ENCODE measurements at places on chromosomes 4 and X. TPM values are rescaled to one million over a fixed set of nuclear protein-coding genes. Genes with fewer than 3 reads are reported as not detected.
A peak's percentile ranks its signal among the peaks of the same experiment; 100 is the strongest.

Gene ATP1B4
- not detected for polyA plus RNA-seq

Gene GAGE12J
- polyA plus RNA-seq = not detected

Gene RHOXF2
- not detected for polyA plus RNA-seq

Gene CORIN
- 0.75 TPM for polyA plus RNA-seq

DNA sequence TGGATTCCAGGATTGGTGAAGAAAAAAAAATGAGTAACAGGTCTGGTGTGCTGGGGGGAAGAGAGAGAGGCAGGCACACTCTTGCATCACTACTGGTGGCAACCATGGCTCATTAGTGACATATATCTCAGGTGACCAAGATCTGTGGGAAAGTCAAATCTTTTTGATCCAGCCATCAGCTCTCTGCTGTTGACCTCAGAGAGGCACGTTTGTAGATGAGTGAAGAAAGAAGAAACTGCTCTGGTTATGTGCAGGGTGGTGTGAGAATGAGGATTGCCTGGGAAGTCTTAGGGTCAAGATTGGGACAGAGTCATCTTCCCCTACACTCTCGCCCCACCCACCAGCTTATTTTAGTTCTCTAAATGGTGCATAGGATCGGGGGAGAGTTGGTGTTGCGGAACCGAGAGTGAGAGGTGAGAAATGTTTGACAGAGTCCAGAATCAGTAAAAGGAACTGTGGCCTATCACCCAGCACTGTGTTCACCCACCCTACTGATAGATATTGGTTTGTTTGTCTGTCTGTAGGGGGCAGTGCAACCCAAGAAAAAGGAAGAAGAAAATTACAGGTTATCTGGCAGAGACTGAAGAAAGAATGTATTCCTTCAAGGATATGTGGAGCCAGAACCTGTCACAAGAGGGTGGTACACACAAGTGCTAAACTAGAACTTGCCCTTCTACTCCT, 21.9 kb downstream of the ARMCX6 start:
- DNase-seq = peak; percentile 40

- no peak for DNase-seq
These were observed 326.3 kb upstream of the ZCCHC13 start for GRCh38 chrX:73977542-73978169.

DNA sequence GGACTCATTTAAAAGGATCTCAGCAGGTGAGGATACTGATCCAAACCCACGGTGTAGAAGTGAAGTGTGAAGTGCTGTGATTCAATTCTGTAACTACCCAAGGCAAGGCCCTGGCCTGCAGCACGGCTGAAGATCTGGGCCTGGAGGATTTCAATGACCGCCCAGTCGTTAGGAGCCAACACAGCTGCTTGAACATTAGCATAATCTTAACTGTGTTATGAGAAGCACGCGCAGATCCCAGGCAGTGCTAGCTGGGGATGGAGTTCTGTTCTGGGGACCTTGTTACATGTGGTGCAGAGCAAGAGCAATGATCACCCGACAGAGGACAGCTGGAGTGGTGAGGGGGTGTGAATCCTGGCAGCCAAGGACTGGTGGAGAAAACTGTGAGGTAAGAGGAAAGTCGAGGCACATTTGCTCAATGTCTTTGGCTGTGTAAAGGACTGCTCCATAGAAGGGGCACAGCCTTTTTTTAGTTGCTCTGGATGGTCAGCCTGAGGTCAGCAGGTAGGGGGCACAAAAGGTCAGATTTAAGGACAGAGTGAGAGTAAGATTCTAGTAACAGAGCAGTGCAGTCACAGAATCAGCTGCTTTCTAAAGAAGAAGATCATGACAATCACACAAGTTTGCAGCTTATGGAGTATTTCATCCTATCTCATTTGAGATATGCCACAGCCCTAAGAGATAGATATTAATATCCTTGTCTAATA, 181.8 kb downstream of the DCLK2 start:
- no peak for DNase-seq

- DNase-seq = no peak
These were observed 1.4 kb upstream of the ARHGAP6 start for GRCh38 chrX:11666952-11667685.

GRCh38 chr4:121189326-121190215, 25.4 kb upstream of the TNIP3 start:
- no peak for DNase-seq

- no peak for DNase-seq
These were observed 466.1 kb upstream of the GRID2 start for GRCh38 chr4:91837608-91838029.

Gene AADAT
- 4.6 TPM for polyA plus RNA-seq

- no peak for DNase-seq
These were observed 84.1 kb downstream of the BMPR1B start for GRCh38 chr4:94841864-94842221.

Gene APOOL
- polyA plus RNA-seq = 7.2 TPM

GRCh38 chrX:152658302-152658701, 20.6 kb downstream of the GABRQ start:
- no peak for DNase-seq

Gene NHSL2
- 1.3 TPM for polyA plus RNA-seq

GRCh38 chr4:128831531-128832242, 22.2 kb downstream of the JADE1 start:
- DNase-seq = peak; percentile 53

Gene RAB33A
- not detected for polyA plus RNA-seq

GRCh38 chr4:108838451-108838850, 75.6 kb upstream of the ETNPPL start:
- no peak for DNase-seq

GRCh38 chr4:44726038-44726871, at the start of gene GNPDA2:
TSS of gene GNPDA2 (minus strand) at chr4:44726556. CDS start at chr4:44722207, 4,349 bp downstream.
- DNase-seq = peak; percentile 95

DNA sequence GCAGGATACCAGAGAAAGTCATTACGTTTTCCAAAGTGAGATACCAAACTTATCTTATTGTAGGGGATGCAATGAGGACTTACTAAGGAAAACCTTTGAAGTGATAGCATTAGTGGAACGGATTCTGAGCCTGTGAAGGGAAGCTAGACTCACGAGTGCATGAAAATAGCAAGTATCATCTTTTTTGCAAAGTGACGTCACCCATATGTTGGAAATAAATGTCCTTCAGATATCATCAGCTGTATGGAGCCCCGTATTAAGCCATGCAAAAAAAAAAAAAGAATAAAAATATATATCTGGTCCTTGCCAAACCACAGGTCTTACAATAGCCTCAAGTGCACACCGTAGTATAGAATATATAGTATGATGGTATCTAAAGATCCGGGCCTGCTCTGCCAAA, 46.8 kb upstream of the ITM2A start:
- DNase-seq = no peak

Gene RAB40AL
- polyA plus RNA-seq = not detected

Gene SPANXB1
- polyA plus RNA-seq = not detected

Gene LRAT
- 0.15 TPM for polyA plus RNA-seq

Gene EXOC1L
- not detected for polyA plus RNA-seq

GRCh38 chrX:134932528-134933217, 58.1 kb upstream of the SMIM10 start:
- no peak for DNase-seq

GRCh38 chr4:75841641-75842520, 60.4 kb downstream of the PPEF2 start:
- DNase-seq = no peak

Gene KIAA1210
- polyA plus RNA-seq = not detected

DNA sequence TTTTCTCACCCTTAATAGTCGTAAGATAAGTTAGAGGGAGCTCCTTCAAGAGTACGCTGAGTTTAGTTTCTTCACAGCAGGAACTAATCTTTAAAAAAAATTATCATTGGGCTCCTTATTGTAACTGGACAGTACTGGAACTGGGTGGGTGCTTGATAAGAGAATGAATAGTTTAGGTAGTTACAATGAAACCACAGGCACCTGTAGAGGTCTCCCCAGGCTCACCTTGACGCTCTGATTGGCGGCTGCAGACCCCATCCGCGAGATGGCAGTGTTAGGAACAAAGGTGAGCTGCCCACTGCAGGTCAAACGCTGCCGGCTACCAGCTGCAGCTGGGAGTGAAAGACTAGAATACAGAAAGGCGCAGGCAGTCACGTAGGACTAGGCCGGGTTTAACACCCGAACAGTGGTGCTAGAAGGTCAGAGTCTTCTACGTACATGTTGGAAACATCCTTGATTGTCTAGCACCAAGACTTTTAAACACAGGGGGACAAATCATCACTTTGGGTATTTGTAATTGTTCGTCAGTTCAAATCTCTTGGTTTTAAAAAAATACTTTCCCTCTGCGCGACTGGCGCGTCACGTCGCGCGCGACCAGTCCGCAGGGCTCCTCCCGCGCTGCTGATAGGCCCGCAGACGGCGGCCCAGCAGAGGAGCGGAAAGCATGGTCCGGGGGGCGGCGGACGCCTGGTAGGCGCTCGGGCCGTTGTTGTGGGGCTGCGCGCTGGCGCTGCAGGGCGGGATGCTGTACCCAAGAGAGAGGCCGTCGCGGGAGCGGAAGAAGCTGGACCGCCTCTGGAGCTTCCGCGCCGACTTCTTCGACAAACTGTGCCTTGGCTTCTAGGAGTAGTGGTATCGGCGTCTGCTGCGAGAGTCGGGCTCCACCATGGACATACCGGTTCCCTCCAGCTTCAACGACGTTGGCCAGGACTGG, 45.6 kb downstream of the SMARCA5 start:
- peak; percentile 96 for DNase-seq

DNA sequence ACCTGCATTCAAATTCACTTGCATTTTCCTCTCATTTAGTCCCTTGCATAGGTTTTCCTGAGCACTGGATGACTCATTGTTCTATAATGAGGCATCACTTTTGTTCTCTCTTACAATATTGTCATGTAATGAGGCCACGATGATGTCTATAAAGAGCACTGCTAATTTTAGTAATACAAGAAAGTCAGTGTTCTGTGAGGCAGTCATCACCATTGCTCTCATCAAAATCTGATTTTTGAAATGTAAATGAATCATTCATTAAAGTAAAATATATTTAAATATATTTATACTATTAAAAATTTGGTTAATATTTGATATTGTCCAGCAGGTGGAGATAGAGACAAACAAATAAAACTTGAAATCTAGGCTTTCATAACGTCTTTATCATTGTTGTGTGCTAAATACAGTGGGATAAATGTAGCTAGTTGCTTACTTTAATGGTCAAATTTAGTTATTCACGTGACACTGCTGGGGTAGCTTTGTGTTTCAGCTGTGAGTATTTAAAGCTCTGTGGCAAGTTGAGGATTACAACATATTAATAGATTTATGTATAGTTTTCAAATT, 15.4 kb downstream of the HMGB2 start:
- no peak for DNase-seq

DNA sequence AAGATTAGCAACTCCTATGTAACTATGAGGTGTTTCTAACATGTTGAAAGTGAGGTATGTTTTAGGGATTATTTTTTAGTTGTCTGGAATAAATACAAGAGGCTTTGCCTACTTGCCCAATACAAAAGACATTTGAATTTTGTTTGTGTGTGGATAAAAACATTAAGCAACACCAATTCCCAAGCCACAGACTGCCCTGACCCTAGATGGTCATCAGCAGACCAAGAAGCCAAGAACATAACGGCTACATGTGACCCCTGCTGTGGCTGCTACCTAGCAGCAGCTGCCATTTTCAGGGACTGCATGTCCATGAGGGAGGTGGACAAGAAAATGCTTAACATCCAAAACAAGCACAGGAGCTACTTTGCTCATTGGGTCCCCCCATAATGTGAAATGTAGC, 70.5 kb upstream of the QRFPR start:
- no peak for DNase-seq

DNA sequence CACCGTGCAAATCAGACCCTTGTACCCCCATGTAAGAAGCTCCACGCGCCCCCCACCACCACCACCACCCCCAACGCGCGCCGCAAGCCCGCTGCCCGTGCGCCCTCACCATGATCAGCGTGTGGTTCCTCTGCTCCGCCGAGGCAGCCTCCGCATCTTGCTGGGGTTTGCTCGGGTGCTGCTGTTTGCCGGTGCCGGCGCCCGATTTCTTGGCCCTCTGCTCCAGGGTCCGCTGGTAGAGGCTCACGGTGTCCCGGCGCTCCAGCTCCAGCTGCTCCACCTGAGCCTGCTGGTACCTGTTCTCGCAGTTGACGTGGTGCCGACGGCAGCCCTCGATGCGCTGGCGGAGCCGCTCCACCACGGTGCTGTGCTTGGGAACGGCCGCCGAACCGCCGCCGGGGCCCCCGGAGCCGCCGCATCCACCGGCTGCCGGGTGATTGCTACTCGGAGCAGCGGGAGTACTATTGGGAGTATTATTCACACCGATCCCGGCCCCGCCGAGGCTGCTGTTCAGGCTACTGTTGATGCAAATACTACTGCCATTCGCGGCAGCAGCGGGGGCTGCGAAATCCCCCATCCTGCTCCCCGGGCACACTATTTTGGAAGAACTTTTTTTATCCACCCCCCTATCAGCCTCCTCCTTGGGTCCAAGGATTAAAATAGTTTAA, 1.1 kb downstream of the MAML3 start:
- DNase-seq = peak; percentile 89

- DNase-seq = no peak
These were observed 86.3 kb downstream of the RTL9 start for GRCh38 chrX:110444996-110445395.

- no peak for DNase-seq
These were observed 13.6 kb upstream of the CYTL1 start for GRCh38 chr4:5032813-5033212.

- no peak for DNase-seq
These were observed 39.2 kb downstream of the USP11 start for GRCh38 chrX:47272013-47272408.

- DNase-seq = no peak
These were observed 200.0 kb downstream of the PPP3CA start for GRCh38 chr4:101147283-101147682.

DNA sequence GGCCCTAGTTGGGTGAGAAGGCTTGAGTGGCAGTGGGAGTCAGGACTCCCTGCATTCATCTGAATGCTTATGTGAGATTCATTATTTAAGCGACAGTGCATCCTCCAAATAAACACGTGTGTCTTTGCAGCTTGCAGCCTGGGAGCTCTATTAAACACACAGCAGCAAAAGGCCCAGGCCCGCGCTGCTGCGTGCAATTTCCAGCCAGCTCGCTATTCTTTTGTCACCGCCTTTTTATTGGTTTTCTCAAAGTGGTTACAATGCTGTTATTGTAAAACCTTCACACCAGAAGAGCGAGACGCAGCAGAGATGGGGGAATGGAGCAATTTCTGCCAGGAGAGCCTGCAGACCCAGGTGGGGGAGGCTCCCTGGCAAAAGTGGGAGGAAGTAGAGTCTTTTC, 252.5 kb downstream of the BCOR start:
- no peak for DNase-seq

All from kidney (tissue), 22 donors.